ENCODE measurements at places on chromosomes 5 and 9.
A peak's percentile ranks its signal among the peaks of the same experiment; 100 is the strongest.

DNA sequence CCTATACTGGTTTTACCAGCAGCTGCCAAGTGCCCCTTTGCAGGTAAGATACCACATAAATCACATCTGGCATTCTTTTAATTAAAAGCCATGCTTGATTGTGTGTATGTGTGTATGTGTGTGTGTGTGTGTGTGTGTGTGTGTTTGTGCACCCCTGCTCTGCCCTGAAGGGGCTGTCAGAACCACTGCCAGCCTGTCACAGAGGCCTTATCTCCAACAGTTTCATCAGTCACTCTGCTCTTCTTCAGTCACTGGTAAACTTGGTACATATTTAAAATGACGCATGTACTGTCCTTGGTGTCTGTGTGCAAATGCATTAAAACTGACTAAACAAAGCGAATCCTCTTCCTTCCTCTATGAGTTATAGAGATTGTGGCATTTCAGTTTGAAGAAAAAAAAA lies 19.0 kb upstream of the NR5A1 start:
- DNase-seq: no peak

GRCh38 chr5:145984072-145984471 lies 47.7 kb downstream of the SH3RF2 start:
- peak; percentile 73 for DNase-seq

- peak; percentile 83 for DNase-seq
Observed at GRCh38 chr5:134140530-134141201, 26.2 kb downstream of the TCF7 start.

- no peak for DNase-seq
Observed at GRCh38 chr9:94150279-94150828, 66.1 kb downstream of the PTPDC1 start.

DNA sequence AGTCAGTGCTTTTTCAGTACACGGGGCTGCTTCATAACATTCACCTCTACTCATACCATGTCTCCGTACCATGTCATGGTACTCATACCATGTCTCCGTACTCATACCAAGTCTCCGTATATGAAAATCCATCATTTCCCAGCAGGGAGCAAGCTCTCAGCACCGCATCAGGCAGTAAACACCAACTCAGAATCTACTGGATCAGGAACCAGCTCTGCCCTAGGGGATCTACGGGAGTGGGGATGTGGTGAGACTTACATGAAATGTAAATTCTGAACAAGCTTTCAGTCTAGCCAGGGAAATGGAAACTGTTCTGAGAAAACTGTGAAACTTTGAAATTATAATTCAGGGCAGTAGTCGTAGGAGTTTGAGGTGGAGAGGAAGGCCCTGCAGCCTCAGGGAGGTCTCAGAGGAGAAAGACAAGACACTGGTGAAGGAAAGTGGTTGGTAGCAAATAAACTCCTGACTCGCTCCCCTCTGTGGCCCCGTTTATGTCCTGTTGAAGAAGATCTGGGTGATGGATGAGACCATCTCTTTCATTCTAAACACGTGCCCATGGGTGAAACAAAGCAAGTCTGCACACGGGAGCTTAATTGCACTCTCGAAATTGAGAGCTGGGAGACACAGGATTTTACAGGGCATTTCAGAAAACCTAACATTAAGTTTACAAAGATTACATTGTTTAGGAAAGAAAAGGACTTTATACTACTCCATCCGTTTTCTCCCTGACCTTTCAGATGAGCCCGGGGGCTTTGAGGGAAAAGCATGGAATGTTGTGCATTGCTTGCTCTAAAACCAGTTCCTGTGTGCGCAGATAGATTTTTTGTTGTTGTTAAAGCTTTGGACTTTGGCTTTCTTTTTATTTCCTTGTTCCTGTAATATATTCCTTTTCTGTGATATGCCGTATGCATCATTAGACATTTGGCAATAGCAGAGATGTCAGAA lies 26.8 kb downstream of the ACTBL2 start:
- no peak for DNase-seq

- DNase-seq: no peak
Observed at GRCh38 chr9:98491828-98492227, 216.9 kb downstream of the GABBR2 start.

DNA sequence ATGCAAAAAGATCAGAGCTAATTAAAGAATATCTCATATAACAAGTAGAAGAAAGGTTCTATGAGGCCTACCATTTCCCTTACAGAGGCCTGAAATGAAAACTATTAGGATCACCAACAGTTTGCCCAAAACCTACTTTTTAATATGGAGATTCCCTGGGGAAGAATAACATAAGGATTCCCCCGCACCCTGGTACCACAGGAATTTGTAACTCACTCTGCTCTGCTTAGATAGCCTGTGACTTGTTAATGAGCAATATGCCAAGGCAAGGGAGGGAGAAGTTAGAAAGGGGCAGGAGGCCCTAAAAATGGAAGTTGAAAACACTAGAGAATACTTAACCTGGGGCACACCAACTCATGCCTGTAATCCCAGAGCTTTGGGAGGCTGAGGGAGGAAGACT lies 107.0 kb downstream of the CDH6 start:
- DNase-seq: no peak

DNA sequence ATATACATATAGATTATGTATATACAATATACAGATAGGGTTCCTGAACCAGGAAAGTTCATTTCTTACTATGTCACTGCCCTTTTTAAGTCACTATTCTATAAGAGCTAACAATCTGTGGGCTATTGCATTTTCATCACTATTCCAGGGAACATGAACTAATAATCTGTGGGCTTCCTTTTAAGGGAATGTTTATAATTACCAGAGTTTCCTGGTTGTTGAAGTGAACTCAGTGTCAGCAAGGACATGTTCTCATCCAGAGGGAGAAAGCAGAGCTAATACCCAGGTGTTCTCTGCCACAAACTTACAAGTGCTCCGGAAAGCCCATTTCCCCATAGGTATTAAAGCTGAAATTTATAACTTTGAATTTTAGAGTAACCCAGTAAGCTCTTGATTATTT lies 69.6 kb downstream of the CWC27 start:
- no peak for DNase-seq

DNA sequence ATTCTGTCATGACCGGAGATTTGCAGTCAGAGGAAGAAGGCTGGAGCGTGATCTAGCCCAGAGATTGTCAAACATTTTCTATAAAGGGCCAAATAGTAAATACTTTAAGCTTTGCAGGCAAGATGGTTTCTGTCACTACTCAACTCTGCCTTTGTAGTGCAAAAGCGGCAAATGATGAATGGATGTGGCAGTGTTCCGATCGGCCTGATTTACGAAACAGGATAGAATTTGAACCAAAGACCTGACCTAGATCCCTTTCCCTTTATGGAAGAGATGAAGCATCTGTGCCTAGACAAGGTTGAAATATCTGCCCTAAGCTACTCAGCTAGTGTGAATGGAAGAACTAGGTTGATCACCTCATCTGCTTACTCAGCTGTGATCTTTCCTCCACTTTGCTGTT lies 209.5 kb downstream of the YTHDC2 start:
- DNase-seq: no peak

- peak; percentile 65 for DNase-seq
Observed at GRCh38 chr9:100322954-100323536, 29.7 kb downstream of the TEX10 start.

- no peak for DNase-seq
Observed at GRCh38 chr5:9716838-9717281, 86.7 kb upstream of the TAS2R1 start.

GRCh38 chr5:146101646-146102045 lies 3.7 kb downstream of the PLAC8L1 start:
- DNase-seq: no peak

GRCh38 chr9:110919609-110920008 lies 118.7 kb downstream of the LPAR1 start:
- peak; percentile 90 for DNase-seq

DNA sequence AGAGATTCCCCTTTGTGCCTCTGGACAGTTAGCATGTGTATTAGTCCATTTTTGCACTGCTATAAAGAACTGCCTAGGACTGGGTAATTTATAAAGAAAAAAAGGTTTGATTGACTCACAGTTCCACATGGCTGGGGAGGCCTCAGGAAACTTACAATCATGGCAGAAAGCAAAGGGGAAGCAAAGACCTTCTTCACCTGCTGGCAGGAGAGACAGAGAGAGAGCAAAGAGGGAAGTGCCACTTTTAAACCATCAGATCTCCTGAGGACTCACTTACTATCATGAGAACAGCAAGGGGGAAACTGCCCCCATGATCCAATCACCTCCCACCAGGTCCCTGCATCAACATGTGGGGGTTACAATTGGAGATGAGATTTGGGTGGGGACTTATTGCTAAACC lies 6.0 kb downstream of the CFAP90 start:
- DNase-seq: no peak

GRCh38 chr5:3417376-3417943 lies 178.2 kb upstream of the IRX1 start:
- DNase-seq: no peak

GRCh38 chr5:134005417-134006061 lies 764 bp upstream of the VDAC1 start:
- DNase-seq: no peak

DNA sequence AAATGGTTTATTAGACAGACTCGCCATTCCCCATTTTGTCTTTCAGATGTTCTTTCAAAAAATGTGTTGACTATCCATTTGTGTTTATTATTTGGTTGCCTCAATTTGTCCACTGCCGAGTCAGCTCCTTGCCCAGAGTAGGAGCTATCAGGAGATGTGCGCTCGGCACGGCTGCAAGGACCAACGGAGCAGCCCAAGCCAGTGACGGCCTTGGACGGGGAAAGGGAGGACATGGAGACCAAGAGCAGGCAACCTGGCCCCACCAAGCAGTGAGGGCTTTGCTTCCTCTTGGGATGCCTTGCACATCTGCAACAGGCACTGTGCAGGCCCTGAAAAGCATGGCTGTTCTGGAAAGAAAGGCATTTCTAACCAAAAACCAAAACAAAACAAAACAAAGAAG lies 69.8 kb downstream of the DEPDC1B start:
- no peak for DNase-seq

DNA sequence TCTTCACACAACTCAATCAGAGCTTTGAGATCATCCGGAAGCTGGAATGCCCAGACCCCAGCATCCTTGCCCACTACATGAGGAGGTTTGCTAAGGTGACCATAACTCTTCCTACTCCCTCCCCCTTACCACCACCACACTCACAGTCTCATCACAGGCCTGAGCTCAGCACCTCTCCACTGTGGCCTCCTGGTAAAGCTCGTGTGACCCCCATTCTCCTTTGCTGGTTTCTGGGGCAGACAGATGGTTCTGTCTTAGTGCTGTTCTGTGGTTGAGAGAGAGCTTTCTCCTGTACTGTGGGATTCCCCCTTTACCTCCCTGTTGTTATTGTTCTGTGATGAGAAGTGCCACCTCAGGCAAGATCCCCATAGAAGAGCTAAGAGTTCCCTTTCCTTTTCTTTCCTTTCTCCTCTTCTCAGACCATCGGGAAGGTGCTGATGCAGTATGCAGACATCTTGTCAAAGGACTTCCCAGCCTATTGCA lies 92.7 kb upstream of the RUSC2 start:
- DNase-seq: no peak

DNA sequence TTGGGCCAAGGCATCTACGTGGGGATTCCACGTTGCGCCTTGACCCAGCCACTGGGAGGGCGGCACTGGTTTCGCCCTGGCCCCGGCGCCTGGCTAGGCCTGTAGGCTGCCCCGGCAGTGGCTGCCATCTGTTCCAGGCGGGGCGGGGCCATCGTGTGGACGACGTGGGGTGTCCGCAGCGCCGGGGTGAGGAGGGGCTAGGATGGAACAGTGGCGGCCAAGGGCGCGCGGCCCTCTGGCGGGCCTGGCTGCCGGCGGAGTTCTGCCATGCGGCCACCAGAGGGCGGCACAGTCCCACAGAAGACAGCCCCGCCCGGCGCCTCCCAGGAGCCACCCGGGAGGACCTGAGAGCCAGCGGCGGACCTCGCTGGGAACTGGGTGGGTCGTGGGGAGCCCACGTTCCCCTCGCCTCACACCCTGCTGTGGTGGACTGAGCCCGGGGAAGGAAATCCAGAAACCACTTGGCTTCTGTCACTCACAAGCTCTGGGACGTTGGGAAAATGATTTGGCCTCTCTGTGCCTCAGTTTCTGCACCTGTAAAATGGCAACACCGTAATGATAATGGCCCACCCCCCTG lies 22.6 kb upstream of the RAPGEF1 start:
- peak; percentile 91 for DNase-seq

- no peak for DNase-seq
Observed at GRCh38 chr5:29984156-29984540, 1209.3 kb upstream of the CDH6 start.

DNA sequence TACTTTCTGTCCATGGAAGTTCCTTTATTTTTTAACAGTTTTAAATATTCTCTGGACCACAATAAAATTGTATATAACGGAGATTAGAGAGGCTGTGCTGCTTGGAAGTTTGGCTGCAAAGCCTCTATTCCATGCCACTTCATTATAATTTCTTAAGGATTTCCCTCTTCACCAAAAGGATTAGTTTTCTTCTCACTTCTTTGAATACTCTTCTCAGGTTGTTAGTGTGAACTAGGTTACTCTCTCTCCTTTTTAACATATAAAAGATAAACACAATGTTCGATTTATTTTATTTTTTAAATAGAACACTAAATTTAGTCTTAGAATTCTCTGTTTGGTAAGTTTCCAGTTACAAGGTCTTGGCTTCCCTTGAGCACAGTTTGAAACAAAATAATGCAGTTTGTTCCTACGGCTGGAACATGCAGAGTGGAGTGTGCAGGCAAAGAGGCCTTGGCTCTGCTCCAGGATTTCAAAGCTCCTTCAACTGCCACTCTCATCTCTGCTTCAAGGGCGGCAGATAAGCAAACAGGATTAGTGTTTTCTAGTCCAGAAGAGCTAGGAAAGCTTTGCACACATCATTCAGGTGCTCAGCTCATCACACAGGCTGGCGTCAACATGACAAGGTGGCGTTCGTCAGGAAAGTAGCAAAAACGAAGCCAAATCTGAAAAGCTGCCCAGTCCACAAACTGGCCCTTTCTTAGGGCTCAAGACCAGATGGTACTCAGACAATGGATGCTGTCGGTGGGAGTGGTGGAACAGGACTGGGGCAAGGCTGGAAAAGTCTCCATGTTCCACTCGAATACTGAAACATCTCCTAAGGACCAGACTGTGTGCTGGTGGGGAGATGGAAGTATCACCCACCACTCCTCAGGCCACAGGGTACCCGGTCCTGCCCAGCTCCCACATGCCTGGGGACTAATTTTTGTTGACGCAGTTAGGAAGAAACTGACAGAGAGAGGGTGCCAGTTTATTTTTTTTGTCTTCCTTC lies 286.6 kb downstream of the CRB2 start:
- DNase-seq: no peak

DNA sequence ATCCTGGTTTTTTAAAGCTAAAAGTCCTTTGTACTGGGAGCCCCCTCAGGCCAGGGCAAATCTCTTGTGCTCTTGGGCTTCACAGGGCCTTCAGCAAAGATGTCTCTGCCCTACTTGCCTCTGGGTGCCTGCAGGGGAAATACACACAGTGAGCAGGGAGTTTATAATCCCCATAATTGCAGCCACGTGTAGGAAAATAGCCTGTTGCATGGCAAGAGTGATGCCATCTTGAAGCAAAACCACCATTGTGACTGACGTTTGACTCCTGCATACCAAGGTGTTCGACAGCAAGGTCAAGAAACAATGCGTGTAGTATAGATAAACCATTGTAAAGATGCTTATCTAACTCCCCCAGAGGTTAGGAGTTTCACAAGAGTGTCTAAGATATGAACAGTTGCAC lies 11.4 kb upstream of the IL3 start:
- DNase-seq: no peak

Data from suppressor macrophage treated with lipopolysaccharide for 1 hour (primary cell).